ENCODE measurements at places on chromosomes 7 and 10.

- DNase-seq: peak; percentile 1
Observed at GRCh38 chr10:10869592-10869991, 148.1 kb upstream of the CELF2 start.

DNA sequence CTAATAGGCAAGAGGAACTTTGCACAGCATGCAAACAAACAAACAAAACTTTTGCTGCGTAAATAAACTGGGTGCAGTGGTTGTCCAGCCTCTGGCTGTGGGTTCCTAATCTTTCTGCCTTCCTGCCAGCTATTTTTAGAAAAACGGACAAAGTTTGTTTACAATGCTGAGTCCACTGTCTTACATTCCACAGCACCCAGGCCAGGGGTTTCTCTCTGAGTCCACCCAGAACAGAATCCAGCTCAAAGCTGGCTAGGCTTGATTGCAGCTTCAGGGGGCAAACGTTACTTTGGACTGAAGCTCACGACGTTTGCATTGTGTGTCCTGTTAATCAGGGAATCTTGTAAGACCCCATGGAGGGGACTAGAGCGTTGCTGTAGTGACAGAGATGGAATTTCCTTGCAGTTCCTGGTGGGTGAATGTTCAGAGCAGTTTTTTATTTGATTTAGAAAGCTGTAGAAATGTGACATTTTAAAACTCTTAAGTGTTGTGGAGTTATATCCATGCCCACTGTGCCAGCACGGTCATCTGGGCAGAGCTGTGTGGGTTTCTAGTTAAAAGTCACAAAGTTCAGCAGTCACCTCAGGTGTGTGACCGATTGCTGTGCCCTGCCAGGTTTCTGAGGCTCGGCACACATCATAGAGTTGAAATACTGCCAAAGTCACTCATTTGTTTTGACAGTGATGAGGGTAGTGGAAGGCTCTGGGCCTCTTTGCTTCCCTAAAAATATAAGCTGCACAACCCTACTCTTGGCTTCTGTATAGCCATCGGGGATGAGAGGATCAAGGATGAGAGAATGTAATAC is 247.0 kb downstream of the STK31 start:
- no peak for DNase-seq

- no peak for DNase-seq
Observed at GRCh38 chr10:67257018-67257417, 331.2 kb downstream of the LRRTM3 start.

DNA sequence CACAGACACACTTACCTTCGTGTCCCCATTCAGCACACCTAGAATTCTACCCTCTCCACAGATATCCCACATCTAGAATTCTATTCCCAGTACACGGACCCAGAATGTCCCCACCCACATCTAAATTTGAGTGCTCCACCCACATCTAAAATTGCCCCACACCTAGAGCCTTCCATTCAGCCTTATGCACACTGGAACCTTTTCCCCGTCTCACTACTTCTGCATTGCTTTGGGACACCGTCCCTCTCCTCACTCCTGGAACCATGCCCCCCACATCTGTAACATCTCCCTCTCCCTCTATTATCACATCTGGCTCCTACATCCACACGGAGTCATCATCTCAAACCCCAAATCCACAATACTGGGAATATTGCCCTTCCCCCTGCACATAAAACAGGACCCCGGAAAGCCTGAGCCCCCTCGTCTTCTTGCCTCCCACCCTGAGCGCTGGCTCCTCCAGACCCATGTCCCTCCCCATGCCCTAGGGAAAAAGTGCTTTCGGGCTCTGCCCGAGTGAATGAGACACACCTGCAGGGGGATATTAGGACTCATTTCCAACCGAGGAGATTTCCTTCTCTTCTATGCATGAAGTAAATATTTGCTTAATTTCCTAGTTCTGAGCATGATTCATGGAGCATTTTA is 125.8 kb upstream of the UNC5B start:
- DNase-seq: no peak

GRCh38 chr10:88687853-88688467 is 18.1 kb upstream of the LIPK start:
- DNase-seq: no peak

DNA sequence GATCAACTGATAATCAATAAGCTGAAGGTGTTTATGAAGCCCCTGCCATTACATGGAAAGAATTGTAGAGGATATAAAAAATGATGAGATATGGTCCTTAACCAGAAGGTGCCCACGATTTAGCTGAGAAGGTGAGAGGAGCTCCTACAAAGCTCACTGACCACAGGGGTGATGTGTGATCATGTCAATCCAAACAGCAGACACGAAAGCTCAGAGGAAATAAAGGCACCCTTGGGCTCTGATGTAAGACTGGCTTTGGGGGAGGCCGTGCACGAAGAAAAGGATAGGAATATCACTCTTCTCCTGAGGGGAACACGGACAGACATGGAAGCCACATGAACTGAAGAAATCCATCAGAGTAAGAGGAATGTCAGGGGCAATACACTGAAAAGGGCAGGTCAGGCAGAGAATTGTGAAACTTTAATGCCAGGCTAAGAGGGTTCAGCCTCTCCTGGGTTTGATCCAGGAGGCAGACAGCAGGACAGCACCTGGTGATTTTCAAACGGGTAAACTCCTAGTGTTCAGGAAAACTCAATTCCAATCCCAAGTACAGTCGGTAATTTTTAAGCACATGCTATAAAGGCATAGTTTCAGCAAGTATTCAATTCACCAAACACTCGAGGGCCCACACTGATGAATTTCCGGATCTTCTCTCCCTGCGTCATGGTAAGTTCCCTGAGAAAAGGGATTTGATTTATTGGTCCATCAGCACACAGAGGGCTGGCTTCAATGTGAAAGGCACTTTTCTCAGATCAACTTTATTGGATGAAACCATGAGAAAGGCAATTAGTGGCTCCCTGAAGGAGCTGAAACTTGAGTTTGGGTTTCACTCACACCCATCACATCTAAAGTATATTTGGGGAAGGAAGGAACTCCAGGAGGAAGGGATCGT is 163.8 kb downstream of the PRPF18 start:
- no peak for DNase-seq

DNA sequence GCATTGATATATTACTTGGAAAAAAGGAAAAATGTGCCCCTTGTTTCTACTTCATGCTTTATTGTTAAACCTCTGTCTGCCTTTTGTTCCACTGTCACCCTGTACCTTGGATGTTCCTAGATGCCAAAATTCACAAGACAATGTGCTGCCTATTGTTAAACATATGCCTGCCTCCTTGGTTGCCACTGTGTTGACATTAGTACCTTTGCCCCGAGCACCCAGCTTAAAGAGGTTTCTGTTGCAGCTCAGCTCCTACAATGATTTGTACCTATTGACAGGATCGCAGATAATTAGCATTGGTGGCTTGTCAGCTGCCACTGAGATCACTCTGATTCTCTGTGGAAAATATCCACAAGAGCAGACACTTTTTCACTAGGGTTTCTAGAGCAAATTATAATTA is 188.0 kb downstream of the KCND2 start:
- no peak for DNase-seq

GRCh38 chr10:88131511-88132139 is 268.2 kb downstream of the PTEN start:
- DNase-seq: no peak

GRCh38 chr10:102673819-102674511 is 29.7 kb downstream of the TRIM8 start:
- DNase-seq: peak; percentile 67
